NCI-H460 (cell line): ENCODE measurements at places on chromosomes 2 and 18.

DNA sequence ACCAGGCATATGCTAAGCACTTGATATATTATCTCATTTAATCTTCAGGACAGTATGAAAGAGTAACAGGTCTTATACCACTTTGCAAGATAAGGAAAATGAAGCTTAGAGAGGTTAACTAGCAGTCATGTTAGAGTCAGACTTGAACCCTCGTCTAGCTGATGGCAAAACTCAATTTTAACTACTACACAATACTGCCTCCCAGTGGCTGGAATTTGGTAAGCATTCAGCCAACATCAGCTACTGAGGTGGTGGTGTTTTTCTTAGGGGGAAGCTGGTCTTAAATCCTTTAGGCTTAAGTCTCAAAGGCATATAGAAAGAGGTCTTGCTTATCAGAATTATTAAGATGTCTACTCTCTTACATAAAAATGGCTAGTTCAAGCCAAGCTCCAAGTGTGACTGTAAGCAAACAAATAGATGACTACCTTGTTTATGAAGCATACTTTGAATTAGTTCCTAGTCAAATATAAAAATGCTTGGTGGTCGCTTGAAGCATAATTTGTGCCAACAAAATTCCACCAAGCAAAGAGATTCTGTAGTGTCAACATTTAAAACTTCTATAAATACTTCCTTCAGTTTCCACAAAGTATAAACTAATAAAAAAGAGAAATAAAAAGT lies 325.4 kb upstream of the FIGN start:
- peak; percentile 45 for DNase-seq

DNA sequence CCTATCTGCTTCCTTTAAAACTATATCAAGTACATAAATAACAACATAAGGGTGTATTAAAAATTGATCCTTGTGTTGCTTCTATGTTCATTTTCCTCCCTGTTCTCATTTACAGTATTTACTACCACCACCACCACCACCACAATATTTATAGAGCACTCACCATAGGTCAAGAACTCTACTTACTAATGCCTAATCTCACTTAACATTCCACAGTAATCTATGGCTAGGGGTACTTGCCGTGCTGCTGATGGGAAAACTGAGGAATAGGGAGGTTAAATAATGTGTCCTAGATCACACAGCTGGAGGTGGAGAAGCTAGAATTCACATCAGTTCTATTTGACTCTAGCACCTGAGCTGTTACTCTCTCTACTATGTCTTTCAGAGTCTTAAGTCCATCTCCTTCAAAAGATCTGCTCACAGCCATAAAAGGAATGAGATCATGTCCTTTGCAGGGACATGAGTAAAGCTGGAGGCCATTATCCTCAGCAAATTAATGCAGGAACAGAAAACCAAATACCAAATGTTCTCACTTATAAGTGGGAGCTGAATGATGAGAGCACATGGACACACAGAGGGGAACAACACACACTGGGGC lies 54.1 kb upstream of the ZNF385B start:
- DNase-seq: no peak

GRCh38 chr18:12839057-12839525 lies 44.9 kb downstream of the PTPN2 start:
- no peak for DNase-seq

DNA sequence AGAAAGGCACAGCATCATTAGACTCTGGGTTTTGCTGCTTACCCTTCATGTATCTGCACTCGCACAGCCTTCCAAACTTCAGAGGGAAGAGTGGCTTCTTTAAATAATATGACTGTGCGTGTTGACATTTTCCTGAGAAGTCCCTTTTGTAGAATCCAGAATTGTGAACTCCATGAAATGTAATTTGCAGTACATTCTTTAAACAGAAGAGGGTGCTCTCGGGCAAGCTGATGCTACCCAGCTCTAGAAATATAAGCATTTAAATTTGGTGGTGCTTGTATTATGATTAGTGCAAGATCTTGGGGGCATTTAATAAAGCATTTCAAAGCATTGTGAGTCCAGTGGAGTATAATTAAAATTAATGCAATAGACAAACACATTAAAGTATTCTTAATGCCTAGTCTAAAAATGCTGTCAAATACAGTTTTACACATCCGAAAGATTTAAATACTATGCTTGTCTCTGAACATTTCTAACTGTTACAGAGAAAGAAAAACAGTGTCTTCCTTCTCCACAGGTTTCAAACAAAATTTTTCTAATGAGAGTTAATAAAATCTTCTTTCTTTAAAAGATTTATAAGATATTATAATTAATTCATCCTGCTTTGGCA lies 17.3 kb upstream of the GTF2A1L start:
- peak; percentile 40 for DNase-seq

- DNase-seq: no peak
Observed at GRCh38 chr2:194602750-194603149, 1054.3 kb upstream of the SLC39A10 start.

- no peak for DNase-seq
Observed at GRCh38 chr18:35128675-35129074, 87.5 kb downstream of the MAPRE2 start.

- no peak for DNase-seq
Observed at GRCh38 chr18:11561293-11561692, 48.1 kb upstream of the SLC35G4 start.

- no peak for DNase-seq
Observed at GRCh38 chr18:73656691-73657090, 490.9 kb downstream of the FBXO15 start.

DNA sequence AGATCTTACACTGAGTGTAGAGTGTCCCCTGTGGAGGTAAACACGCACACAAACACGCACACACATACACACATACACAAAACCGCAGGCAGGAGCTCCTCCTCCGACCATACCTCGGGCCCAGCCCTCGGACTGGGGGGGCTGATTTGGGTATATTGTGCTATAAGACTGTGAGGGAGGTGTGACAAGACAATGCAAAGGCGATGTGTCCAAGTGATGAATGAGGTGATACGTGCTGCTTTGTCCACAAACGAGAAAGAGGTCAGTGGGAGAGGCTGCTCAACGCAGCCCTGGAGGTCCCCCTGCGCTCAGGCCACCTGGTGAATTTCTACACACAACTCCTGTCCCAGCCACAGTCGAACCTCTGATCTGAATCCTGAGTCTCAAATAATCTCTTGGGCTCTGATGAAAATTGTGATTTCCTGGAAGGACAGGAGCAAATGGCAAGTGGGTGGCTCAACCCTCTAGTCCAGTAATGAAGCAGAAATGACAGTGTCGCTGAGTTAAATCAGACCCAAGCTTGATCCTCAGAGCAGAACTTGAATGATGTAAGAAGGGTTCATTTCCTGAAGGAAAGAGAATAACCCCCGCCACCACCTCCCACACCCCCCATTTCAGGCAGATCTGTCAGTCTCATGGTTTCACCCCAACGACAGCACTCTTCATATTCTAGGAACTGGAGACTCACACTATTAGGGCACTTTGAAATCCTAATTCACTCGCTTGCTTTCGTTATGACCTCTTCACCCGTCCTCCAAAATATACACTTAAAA lies 48.9 kb upstream of the ASXL2 start:
- no peak for DNase-seq

DNA sequence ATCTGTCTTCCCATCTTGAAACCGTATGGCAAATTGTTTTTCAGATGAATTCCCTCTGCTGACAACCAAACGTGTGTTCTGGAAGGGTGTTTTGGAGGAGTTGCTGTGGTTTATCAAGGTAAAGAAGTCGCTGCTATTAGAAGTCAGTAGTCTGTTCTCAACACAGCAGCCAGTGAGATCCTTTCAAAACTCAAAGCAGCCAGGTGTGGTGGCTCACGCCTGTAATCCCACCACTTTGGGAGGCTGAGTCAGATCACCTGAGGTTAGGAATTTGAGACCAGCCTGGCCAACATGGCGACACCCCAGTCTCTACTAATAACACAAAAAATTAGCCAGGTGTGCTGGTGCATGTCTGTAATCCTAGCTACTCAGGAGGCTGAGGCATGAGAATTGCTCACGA lies 2.1 kb downstream of the TYMS start:
- DNase-seq: no peak

- DNase-seq: no peak
Observed at GRCh38 chr18:44708451-44709083, 27.9 kb downstream of the SETBP1 start.

- DNase-seq: no peak
Observed at GRCh38 chr2:58405341-58405740, 164.2 kb upstream of the FANCL start.

DNA sequence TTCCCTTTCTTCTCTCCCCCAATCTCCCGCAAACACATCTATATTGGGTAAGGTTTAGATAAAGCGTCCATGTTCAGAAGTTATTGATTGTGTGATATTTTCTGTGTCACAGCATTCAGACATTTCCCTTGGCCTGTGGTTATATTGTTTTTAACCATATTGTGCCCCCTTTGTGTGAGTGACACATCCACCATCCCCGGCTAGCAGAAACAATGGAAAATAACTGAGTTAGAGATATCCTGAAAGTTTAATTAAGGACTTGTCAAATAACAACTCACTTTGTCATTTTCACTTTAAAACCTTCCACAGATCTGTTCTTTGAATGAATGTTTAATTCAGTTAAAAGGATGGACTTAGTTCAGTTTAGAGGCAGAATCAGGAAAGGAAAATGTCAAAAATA lies 151.0 kb downstream of the KCNJ3 start:
- no peak for DNase-seq

- no peak for DNase-seq
Observed at GRCh38 chr2:222290736-222291484, 7.9 kb downstream of the PAX3 start.
